Progenitor cell of endocrine pancreas (in vitro differentiated cells): ENCODE measurements at places on chromosomes 5 and 9.

GRCh38 chr5:166906991-166907713 is 1384.3 kb upstream of the WWC1 start:
- DNase-seq, result no peak

DNA sequence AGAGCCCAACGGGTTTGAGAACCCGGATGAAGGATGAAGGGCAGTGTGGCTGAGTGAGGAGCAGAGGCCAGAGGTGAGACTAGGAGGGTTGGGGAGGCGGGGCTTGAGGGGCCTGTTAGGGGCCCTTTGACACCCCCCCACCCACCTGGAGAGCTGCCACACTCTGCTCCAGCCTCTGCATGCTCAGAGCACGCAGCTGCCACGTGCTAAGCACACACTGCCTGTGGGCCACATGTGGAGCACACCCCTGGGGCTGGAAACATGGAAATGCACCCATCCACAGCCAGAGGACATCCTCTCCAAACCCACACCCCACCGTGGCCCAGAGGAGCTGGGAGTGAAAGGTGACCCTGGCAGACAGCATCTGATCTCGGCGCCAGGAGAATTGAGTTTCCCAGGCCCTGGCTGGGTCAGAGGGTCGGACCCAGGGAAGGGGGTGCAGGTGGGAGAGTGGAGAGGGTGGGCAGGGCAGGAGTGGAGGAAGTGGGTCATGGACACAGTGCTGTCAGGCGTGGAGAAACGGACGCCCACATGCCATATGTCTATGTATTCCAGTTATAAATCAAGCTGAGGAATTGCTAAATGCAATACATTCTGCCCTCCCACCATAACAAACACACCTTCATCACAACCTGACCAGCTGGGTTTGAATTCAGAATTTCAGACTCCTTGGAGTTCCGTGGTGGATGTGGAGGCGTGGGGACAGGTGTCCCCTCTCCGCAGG is 5.9 kb downstream of the DNM1 start:
- DNase-seq, result no peak

DNA sequence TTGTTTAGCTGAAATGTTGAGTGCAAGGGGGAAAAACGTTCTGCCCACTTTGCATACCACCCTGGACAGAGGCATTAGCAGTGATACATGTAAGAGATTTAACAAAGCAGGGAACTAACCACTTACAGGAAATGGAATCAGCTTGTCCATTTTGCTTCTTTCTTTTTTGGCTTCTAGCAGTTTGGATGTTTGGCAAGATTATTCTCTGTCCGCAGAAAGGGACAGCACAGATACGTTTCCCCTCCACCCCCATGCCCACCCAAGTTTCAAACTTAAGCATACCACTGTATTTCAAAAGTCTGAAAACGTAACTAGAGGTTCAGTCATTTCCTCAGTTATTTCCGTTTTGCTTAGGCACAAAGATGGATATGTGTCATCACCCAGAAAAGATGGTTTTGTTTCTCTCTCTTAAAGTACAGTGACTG is 118.4 kb downstream of the GDNF start:
- DNase-seq, result no peak

GRCh38 chr5:143119291-143119769 is 284.2 kb downstream of the NR3C1 start:
- DNase-seq, result no peak

DNA sequence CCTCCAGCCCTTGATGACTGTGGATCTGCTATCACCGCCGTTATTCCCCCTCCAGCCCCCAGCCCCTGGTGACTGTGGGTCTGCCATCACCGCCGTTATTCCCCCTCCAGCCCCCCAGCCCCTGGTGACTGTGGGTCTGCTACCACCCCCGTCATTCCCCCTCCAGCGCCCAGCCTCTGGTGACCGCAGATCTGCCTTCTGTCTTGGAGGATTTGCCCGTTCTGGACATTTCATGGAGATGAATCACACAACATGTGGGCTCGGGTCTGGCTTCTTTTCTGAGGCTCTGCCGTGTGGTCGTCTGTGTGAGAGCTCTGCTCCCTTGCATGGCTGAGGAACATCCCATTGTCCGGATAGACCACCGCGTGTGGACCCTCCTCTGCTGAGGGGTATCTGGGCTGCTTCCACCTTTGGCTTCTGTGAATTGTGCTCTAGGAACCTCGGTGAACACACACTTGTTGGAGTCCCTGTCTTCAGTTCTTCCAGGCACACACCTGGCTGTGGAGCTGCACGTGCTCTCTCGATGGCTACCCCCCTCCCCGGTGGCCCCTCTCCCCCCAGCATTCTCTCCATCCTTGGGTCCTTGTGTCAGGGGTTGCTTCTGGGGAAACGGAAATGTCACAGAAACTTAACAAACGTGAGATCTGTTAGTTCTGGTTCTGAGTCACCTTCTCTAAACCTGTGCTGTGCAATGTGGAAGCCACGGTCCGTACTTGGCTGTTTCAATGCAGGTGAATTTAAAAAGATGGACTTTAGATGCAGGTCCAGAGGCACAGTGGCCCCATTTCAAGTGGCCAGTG is 105.3 kb upstream of the COL5A1 start:
- no peak for DNase-seq

DNA sequence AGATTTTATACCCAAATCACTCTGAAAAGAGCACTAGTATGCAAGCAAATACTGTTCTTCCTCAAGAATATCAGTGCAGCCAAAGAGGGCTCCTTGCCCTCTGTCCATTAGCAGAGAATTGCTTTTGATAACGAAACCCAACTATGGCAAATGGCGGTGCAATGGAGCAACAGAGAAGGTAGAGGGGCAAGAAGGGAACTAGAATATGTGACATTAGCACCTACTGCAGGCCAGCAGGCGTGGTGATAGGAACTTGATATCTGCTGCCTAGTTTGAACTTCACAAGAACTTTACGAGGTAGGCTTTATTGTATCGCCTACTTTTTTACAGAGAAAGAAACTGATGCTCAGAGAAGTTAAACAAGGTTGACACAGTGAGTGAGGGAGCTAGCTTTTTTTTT is 66.1 kb downstream of the APBA1 start:
- no peak for DNase-seq

- DNase-seq, result no peak
These were observed 2.3 kb upstream of the PLK2 start for GRCh38 chr5:58462154-58462553.

DNA sequence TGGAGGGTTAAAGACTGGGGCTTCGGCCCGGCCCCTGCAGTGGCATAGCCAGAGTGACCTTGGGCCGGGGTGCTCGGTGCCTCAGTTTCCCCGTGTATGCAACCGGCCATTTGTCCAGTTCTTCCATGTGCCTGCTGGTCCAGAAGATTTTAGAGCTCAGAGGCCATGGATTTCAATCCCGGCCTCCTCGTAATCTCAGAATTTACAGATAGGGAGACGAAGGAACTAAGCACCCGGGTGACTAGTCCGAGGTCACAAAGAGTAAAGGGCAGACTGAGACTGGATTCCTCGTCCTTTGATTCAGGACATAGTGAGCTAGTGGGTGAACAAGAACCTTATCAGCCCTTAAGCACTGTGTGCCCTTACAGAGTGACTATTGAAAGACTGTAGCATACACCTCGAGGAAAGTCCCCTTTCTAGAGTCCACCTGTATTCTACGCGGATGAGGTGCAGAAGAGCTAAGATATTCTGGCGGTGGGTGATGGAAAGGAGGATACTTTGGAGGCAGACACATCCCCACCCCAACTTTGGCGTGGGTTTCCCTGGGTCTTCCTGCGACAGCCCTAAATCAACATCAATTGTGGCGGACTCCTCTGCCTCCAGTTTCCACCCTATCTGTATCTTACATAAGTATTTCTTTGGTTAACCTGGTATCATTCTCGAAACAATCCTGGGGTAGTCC is 597 bp downstream of the SLC31A1 start:
- no peak for DNase-seq

GRCh38 chr9:133485531-133486260 is 6.8 kb upstream of the SLC2A6 start:
- DNase-seq, result no peak

GRCh38 chr9:38027714-38028113 is 41.3 kb downstream of the SHB start:
- no peak for DNase-seq

DNA sequence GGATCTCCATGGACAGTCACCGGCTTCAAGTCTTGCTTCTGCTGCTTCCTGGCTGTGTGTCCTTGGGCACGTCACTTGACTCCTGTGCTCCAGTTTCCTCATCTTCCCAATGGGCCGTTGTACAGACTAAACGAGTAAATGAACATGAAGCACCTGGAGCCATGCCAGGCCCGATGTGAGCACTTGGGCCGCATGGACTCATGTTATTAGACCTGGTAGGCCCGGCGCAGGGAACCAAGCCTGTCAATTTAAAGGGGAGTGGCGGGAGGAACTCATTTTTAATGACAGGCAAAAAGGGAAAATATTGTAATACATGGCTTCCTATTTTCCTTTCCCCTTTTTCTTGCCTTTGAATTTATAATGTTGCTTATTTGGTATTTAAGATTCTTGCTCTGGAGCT is 47.5 kb downstream of the TENT4A start:
- no peak for DNase-seq

GRCh38 chr9:134611046-134611445 is 30.6 kb upstream of the COL5A1 start:
- no peak for DNase-seq

GRCh38 chr5:107604146-107604910 is 66.4 kb downstream of the EFNA5 start:
- DNase-seq, result no peak

GRCh38 chr5:78785454-78785853 is 136.9 kb upstream of the LHFPL2 start:
- DNase-seq, result no peak

DNA sequence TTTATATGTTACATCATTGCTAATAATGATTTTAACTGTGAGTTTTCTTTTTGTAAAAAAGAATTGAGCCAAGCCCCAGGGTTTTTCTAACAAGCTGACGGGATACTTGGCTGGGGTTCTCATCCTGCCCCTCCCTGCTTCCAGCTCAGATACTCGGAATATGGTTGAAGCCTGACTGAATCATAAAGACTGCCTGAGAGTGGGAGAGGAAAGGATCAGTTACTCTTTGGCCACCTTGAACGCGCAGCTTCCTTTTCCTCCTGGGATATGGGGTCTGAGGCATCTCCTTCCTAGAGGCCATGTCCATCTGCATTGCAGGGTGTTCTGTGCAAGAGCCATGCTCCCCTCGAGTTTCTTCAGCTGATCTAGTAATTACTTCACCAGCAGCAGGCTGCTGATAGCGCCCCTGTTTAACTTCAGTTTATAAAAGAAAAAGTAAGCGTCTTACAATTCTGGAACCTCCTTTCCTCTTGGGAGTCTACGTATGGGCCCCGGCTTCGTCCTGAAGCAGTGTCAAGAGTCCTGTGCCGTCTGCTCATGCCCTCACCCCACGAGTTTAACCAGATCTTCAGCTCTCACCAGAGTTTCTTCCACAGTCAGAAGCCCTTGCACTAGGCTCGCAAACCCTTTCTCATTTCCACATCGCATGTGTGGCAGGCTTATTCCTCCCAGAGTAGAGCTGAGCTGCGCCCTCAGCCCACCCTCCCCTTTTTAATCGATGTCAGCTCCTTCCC is 130.0 kb downstream of the MVB12B start:
- no peak for DNase-seq

- no peak for DNase-seq
These were observed 56.1 kb downstream of the IRX2 start for GRCh38 chr5:2695200-2695891.

- no peak for DNase-seq
These were observed 512.7 kb upstream of the PAPPA start for GRCh38 chr9:115640887-115641286.

- DNase-seq, result no peak
These were observed 42.7 kb upstream of the FUBP3 start for GRCh38 chr9:130536701-130537107.

DNA sequence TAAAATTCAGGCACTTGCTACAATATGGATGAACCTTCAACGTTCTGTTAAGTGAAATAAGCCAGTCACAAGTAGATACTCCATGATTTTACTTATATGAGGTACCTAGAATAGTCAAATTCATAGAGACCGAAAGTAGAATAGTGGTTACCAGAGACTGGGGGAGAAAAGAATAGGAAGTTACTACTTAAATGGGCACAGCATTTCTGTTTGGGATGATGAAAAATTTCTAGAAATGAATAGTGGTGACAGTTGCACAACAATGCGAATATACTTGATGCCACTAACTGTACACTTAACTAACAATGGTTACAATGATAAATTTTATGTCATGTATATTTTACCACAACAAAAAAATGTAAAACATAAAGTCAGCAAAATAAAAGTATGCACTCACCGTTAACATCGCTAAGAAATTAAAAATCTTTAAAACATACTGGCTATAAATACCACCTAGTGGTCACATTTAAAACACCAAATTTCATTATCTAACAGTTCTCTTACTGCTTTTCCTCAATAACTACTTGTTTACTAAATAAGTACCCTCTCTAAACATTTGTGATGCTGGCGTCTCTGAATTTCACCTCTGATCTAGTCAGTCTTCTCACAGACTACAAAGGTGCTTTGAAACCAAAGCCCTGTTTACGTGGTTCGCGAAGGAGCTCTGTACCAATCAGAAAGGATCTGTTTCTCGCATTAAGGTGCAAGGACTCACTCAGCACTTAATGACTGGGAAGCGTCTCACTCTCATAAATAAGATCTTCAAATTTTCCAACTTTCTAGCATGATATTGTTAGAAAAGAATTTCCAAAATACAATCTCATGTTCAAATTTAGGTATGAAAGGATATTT is 22.7 kb downstream of the KIF3A start:
- DNase-seq, result no peak

- DNase-seq, result no peak
These were observed 22.5 kb downstream of the BASP1 start for GRCh38 chr5:17239953-17240352.

DNA sequence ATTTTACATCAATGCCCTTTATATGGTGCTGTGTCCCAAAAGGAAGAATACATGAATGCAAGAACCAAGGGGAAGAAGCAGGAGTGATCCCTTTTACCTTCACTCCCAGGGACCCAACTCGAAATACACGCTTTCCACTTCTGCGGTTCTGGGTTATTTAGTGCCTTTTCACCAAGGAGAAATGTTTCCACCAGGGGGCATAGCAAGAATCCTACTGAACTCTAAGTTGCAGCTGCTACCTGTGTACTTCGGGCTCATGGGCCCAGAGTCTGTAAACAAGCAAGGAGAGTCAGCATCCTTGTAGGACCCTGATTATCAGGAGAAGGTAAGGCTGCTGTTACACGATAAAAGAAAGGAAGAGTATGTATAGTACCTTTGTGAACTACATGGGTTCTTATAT is 45.7 kb downstream of the DPYSL3 start:
- no peak for DNase-seq

- DNase-seq, result no peak
These were observed 8.4 kb upstream of the OLFM1 start for GRCh38 chr9:135079018-135079417.
